Naive thymus-derived CD8-positive, alpha-beta T cell (primary cell): ENCODE measurements at places on chromosomes 12 and 14. TPM values are rescaled to one million over a fixed set of nuclear protein-coding genes. Genes with fewer than 3 reads are reported as not detected.

The PLA2G1B gene
- total RNA-seq = not detected

The MYF6 gene
- total RNA-seq = not detected

The GRIP1 gene
- total RNA-seq = 1.1 TPM

The MYL2 gene
- total RNA-seq = not detected

The SETD1B gene
- 92.8 TPM for total RNA-seq

The SLC25A21 gene
- not detected for total RNA-seq

The MGAT4C gene
- not detected for total RNA-seq

The DNAJC22 gene
- not detected for total RNA-seq

GRCh38 chr12:57888409-57889157 lies 42.1 kb upstream of the CTDSP2 start:
- no peaks in the 10 kb centered on the region for H3K27me3 ChIP-seq
- peak overlapping the region; percentile 38 for H3K27ac ChIP-seq
- H3K4me3 ChIP-seq = no peak overlapping the region
- no peak for DNase-seq

DNA sequence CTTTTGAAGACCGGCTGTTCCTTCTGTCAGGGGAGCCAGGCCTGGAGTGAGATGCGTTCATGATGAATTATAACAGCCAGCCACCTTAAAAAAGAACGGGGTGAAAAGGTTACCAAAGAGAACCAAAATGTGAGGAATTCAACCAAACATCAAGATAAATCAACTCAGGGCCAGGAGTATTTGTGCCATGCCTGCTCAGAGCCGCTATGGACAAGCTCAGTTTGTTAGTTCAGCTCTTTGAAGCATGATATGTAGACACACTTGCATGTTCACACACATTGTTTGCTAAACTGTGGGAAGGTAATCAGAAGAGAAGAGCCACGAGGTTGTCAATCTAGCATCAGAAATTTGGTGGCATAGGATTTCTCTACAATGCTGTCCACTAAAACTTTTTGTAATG lies 367.4 kb upstream of the TBX3 start:
- H3K27me3 ChIP-seq = no peaks in the 10 kb centered on the region
- no peaks in the 10 kb centered on the region for H3K4me1 ChIP-seq
- DNase-seq = no peak
- no peak overlapping the region for H3K27ac ChIP-seq
- H3K36me3 ChIP-seq = no peaks in the 10 kb centered on the region
- no peak overlapping the region for H3K4me3 ChIP-seq

- H3K27me3 ChIP-seq = no peaks in the 10 kb centered on the region
- no peak for DNase-seq
- H3K27ac ChIP-seq = no peak overlapping the region
- peaks cover 8% of the 10 kb centered on the region for H3K4me1 ChIP-seq
- H3K36me3 ChIP-seq = no peaks in the 10 kb centered on the region
Measured at GRCh38 chr14:64266239-64266638, 27.9 kb downstream of the ESR2 start.

DNA sequence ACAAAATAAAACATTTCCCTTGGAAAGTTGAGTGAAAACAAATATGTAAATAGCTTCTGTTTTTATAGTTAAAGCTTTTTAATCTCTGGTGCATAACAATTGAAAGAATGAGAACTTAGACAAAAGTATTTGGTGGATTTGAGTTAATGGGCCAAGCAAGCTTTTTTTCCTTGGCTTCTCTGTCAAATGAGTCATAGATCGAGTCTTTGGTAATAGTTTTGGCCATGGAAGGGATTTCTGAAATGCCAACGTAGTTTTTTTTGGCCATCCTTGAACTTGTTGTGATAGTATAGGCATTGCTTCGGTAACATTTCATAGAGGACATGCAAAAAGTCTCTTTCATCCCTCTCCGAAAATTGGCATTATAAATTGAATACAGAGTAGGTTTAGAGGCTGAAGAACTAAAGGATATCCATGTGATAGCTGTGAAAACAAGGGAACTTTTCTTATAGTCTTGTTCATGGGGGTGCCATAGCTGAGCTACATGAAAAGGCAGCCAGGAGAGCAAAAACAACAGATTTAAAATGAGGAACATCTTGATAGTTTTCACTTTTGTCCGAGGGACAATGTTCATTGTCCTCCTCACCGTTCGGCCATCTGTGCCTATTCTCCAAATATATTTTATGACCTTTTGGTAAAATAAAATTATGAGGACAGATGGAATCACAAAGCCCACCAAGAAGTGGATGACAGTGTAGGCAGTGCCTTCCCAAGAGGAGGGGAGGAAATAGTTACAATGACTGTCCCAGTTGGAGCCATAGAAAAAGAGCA lies 34.7 kb downstream of the GPR19 start:
- H3K4me1 ChIP-seq = no peaks in the 10 kb centered on the region
- H3K27me3 ChIP-seq = no peaks in the 10 kb centered on the region

DNA sequence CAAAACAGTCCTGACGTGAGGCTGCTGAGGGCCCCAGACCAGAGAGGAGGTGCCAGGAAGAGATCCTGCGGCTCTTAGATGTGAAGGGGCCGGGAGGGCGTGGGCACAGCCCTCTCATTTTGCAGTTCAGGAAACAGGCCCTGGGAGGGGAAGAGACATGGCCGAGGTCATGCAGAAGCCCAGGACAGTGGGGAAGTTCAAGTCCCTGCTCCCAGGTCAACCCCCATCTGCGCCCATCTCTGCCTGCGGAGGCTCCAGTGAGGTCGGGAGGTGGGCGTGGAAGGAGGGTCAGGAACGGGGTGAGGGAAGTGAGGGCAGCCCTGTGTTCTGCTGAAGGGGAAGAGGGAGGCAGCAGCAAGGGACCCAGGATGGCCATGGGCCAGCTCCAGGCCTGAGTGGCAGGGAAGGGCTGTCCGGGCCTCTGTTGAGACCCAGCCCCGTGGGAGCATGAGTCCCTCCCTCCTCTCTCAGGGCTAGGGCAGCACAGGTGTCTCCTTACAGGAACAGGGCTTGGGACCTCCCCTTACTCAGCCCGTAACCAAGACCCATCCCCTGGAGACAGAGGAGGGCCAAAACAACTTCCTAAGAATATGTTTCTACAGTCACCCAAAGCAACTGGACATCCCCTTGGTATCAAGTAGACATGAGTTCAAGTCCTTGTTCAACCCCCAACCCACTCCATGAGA lies 90.8 kb downstream of the LGMN start:
- H3K27me3 ChIP-seq = no peaks in the 10 kb centered on the region
- H3K4me3 ChIP-seq = peak overlapping the region; percentile 99
- no peak for DNase-seq
- H3K4me1 ChIP-seq = peaks cover 55% of the 10 kb centered on the region

DNA sequence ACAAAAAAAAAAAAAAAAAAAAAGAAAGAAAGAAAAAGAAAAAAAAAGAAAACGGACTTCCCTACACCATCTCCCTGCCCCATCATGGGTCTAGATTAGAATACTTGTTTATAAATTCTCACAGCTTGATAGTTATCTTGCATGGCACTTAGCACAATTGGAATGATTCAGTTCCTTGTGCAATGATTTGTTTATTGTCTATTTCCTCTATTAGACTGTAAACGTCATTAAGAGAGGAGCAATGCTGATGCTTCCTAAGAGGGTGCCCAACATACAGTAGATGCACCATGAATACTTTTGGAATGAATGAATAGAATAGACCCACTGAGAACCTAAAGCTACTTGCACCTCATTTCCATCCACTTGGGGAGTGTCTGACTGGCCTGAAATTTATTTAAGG lies 40.8 kb downstream of the PAX9 start:
- no peak overlapping the region for H3K4me3 ChIP-seq
- H3K27ac ChIP-seq = no peak overlapping the region
- H3K36me3 ChIP-seq = no peaks in the 10 kb centered on the region
- no peak for DNase-seq

- H3K4me1 ChIP-seq = peaks cover 11% of the 10 kb centered on the region
- no peak overlapping the region for H3K27ac ChIP-seq
- no peaks in the 10 kb centered on the region for H3K27me3 ChIP-seq
- H3K4me3 ChIP-seq = no peak overlapping the region
- H3K36me3 ChIP-seq = no peaks in the 10 kb centered on the region
Measured at GRCh38 chr14:68418174-68419118, 374.4 kb downstream of the ZFP36L1 start.

DNA sequence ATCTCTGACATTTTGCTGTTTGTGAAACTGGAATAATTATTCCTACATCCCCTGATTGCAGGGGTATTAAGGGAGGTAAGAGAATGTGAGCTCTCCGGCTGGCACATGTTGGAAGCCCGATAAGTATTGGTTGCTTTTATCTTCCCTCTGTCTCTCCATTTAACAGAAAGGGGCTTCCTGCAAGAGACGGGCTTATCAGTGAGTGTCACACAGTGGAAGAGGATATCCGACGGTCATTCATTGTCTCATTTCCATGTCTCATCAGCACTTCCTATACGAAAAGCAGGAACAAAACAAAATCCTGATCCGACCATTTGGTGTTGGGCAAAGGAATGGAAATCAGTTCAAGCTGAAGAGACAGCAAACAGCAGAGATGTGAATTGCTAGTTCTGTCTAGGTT lies 10.7 kb downstream of the DYRK4 start:
- peaks cover 3% of the 10 kb centered on the region for H3K27me3 ChIP-seq
- H3K36me3 ChIP-seq = no peaks in the 10 kb centered on the region
- H3K27ac ChIP-seq = no peak overlapping the region
- no peak for DNase-seq

DNA sequence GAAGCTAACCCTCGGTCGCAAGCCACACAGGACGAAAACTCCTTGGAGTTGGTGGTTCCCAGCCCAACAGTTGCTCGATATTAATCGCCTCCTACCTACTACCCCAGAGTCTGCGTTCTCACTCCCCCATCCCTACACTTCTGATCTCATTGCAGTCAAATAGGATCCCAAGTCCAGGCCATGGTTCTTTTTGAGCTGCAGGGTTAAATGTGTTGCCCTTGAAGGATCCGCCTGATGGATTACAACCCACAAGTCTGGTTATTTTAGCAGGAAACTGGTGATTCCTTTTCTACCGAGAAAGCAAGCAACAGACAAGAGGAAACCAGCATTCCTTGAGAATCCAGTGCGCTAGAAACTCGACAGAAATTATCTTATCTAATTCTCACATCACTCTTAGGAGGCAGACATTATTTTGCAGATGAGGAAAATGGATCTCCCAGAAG lies 785 bp upstream of the NIN start:
- no peak for DNase-seq
- H3K27me3 ChIP-seq = no peaks in the 10 kb centered on the region
- peaks cover 75% of the 10 kb centered on the region for H3K4me1 ChIP-seq
- H3K27ac ChIP-seq = peak overlapping the region; percentile 98
- H3K36me3 ChIP-seq = no peaks in the 10 kb centered on the region

- no peak for DNase-seq
- H3K4me1 ChIP-seq = no peaks in the 10 kb centered on the region
- H3K27ac ChIP-seq = no peak overlapping the region
- H3K4me3 ChIP-seq = no peak overlapping the region
Measured at GRCh38 chr12:127035011-127035879, 1231.7 kb upstream of the TMEM132C start.

DNA sequence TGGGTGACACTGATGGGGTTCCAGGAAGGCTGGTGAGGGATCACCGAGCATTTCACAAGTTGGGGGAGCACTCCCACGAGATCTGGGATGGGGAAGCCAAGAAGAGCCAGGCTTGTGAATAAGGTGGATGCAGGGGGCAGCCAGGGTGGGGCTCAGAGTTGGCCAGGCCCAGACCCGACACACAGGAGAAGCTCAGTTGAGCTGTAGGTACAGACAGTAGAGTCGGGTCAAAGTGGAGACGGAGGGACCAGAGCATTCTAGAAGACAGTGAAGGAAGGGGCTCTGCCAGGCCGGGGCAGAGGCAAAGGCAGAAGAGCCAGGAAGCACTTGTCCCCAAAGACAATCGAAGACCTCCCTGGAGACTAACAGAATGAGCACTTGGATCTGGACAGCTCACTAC lies 70.9 kb upstream of the BCL11B start:
- H3K4me1 ChIP-seq = no peaks in the 10 kb centered on the region
- H3K27ac ChIP-seq = no peak overlapping the region
- no peak for DNase-seq
- H3K27me3 ChIP-seq = peaks cover 22% of the 10 kb centered on the region
- H3K4me3 ChIP-seq = no peak overlapping the region

- no peak overlapping the region for H3K27ac ChIP-seq
- peak overlapping the region; percentile 89 for H3K4me3 ChIP-seq
- H3K4me1 ChIP-seq = peaks cover 4% of the 10 kb centered on the region
- peak; percentile 58 for DNase-seq
- peaks cover 26% of the 10 kb centered on the region for H3K27me3 ChIP-seq
Measured at GRCh38 chr12:120640861-120641833, 721 bp downstream of the CABP1 start.

- no peak overlapping the region for H3K27ac ChIP-seq
- DNase-seq = no peak
- H3K36me3 ChIP-seq = no peaks in the 10 kb centered on the region
- H3K4me1 ChIP-seq = no peaks in the 10 kb centered on the region
- no peaks in the 10 kb centered on the region for H3K27me3 ChIP-seq
Measured at GRCh38 chr12:87795555-87795954, 233.6 kb downstream of the C12orf50 start.
